ENCODE measurements at places on chromosomes 13 and 19. TPM values are rescaled to one million over a fixed set of nuclear protein-coding genes. Genes with fewer than 3 reads are reported as not detected.

The KCNC3 gene
- polyA plus RNA-seq: not detected

DNA sequence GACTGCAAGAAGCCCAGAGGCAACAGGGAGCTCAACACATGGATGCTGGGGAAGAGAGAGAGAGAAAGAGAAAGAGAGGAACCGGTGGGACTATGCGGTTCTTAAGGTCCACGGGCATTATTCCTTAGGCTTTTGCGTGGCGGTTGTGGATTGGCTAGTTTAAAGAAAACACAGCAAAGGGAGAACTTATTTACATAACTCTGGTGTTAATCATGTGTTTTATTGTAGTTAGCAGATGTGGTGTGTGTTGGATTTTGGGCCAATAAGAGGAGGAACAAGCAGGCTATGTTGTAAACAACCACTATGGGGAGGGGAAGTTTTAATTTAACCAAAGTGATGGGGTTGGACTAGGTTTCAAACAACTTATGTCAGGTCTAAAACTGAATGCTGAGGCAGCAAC is 275.3 kb upstream of the KLF12 start:
- no peak for DNase-seq

DNA sequence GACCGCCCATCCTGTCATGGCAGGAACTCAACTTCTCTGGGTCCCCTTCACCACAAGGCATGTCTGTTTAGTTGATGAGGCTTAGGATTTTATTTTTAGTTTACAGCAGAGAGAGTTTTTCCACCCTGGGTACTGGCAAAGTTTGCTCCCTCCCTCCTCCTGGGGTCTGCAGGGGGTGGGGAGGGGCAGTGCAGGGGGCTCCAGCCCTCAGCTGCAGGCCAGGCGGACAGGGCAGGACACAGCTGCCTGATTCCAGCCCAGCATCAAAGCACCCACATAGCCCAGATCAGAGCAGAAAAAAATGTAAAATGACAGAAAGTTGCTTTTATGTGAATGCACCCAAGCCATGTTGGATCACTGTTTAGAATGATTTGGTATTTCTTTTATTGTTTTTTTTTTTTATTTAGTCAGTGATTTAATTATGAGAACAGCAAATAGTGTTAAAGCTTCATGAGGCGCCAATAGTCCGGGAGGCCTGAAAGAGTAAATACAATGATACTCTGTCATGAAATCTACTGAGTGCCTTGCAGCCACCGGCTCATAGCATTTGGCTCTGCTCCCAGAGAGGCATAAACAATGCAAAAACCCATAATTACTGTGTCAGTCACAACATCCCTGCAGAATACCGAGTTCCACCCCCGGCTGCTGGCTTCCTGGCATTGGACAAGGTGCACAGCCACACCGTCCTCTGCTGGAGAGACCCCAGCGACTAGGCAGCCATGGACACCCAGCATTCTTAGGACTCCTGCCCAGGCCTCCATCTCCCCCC is 923.5 kb downstream of the UQCRFS1 start:
- DNase-seq: no peak

DNA sequence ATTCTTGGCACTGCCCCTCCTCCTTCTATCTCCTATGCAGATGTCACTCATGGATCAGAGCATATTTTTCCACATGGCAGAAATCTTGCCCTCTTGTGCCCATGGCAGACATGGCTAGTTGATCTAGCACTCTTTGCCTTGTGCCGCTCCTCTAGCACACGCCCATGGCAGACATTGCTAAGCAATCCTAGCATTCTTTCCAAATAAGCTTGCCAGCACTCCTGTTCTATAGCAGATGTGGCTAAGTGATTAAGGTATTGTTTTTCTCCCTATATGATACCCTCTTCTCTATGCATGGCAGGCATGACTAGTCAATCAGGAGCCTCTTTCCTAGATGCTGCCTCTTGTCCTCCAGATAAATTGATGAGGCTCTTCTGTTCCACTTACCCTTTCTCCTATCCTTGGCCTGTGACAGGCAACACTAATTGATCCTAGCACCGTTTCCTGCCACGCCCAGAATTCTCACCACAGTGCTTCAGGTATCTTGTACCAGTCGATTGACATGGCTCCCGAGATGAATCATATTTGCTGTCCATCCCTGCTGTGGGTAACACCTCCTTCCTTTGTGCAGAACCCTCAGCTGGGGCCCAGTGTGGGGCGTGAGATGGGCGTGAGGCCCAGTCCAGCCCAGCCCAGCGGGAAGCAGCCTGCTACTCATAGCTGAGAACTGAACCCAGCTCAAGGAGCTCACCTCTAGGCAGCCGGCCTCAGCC is 26.9 kb downstream of the TMED1 start:
- DNase-seq: no peak

- no peak for DNase-seq
These were observed 251.7 kb upstream of the ARGLU1 start for GRCh38 chr13:106819413-106820180.

GRCh38 chr13:113816946-113817859 is 46.7 kb downstream of the GAS6 start:
- peak; percentile 85 for DNase-seq

DNA sequence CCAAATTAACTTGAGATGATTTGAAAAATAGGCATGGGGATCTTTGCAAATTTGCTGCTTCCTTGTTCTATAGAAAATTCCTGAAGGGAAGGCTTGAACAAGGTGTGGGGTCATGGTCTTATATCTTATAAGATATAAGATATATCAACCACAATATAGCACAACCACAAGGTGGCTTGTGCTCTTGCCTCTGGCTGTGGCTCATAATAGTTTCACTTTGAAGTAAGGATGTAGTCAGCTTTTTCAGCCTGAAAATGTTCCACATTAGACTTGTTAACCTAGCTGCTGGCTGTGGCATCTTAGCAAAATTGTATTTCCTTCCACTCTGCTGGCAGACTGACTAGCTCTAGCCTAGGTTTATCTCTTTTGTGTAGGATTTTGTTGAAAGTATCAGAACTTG is 169.7 kb downstream of the KLF5 start:
- DNase-seq: no peak

DNA sequence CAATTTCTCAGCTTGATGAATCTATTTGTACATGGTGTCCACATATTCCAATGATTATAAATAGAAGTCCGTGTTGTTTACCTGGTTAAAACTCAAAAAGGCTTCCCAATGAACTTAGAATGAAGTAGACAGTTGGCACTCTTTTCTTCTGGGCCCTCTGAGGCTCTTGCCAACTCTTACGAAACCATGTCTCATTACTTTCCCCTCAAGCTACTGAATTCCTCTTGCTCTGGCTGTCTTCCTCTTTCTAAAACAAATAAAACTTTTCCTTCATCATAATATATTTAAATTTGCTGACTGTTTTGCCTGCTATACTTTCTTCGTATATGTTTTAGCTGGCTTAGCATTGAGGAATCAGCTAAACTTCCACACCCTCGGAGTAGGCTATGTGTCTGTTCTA is 139.7 kb downstream of the SLITRK6 start:
- DNase-seq: no peak

DNA sequence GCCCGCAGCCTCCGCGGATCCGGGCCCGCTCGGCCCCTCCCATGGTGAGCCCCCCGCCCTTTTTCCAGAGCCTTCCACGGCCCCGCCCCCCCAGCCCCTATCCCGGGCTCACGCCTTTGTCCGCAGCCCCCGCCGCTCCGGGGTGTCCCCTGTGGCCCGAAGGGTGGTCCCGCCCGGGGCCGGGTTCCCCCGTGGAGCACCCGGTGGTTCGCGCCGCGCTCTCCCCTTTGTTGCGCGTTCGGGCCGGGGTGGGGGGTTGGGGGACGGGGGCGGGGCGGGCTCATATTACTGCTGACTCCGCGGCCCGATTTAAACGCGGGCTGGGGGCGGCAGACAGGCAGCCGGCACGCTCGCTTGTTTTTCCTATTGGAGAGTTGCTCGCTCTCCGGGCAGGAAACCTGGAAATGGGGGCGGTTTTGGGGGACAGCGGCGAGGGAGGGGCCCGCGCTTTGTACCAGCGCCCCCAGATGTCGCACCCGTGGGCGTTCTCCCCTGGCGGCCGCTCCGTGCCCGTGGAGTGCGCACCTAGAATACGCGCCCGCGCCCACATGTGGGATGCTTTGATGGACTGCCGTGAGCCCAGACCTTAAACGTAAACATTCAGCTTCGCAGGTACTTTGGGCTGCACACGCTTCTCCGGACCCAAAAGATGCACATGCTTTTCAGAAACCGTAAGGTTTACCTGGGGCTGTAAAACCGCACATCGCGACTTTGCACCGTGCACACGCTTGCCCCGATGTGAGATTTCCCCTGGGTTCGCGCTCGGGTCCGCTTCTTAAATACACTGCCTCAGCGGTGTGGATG is 699 bp downstream of the PTOV1 start:
- DNase-seq: peak; percentile 27

Measured in CD4-positive, CD25-positive, alpha-beta regulatory T cell (primary cell).